ENCODE measurements at places on chromosomes 1 and 21.

DNA sequence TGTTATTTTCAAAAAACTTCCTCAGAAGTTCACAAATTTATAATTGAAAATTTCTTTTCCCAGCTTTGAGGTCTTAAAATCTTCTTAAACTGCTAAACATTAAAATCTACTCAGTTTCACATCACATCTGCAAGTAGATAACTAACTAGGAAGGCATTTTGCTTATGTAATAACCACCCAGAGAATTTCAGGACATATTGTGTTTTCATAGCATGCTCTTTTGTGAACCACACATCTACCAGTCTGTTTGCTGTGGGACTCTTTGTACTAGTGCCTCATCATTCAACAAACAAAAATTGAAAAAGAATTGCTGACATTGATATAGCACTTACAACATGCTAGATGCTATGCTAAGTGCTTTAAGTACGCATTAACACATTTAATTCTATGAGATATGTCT, 31.6 kb upstream of the C1orf146 start:
- DNase-seq = no peak

DNA sequence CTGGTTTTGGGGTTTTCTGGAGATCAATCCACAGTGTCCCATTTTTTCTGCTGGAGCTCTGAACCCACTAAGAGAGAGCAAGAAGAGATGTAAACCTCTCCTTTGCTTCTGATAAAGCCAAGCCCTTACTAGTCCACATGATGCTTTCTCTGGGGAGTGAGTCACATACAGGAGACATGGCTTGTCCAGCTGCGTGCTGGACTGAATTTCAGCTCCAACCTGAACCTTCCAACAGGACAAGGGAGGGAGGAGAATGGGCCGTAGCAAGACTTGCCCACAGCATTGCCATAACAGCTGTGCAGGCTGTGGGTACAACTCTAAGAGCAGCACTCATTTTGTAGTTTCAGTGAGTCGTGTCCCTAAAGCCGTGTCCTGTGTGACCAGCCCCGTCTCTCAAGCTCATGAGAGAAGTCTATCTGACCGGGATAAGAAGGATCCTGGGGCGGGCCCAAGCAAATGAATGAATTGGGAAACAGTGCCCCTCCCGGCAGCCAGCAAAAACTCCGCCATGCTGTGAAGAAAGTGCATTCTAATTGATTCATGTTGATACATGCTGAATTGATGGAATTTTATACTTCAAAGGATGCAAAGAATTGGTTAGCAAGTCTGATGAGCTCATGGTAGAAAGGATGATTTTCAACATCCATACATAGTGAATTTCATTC, 195.2 kb downstream of the GABPA start:
- no peak for DNase-seq

GRCh38 chr1:183816110-183816509, 11.2 kb downstream of the RGL1 start:
- no peak for DNase-seq

DNA sequence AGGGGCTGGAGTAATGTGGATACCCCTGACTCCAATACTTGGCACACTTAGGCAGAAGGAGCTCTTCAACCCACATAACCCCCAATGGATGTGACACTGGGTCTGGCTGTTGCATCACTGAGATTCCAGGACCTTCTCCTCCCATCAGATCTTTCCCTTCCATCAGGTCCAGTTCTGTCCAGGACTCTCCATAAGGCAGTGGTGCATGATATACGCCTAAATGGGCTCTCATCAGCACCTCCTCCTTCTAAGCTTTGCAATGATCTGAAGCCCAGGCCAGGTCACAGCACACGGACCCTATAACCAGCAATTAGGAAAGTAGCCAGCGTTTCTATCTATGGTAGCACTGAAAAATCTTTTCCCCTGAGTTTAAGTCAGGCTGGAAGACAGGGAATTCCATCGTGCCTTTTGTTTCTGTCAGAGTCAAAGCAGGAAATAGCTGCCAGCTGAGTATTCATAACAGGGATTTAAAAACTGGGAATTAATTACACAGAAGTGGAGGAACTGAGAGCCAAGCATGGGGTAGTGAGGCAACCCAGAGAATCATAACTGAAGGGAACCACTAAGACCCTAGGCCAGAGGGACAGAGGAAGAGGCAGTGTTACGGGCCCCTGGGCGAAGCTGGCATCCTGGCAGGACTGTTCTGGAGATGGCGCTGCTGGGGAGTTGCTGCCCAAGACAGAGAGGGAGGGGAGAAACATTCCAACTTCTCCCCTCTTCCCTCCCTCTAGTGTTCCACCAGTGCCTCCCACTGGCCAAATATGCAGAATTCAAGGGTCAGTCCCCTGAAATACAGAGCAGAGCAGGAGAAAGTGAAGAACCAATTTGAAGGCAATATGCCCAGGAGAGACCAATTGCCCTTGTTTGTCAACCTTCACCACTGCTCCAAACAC, 37.5 kb upstream of the HOOK1 start:
- DNase-seq = no peak
